Stomach (tissue), 19 donors: ENCODE measurements at places on chromosomes 6 and 20. TPM values are rescaled to one million over a fixed set of nuclear protein-coding genes. Genes with fewer than 3 reads are reported as not detected.

Gene SLC22A3
- total RNA-seq = 11.4 TPM

GRCh38 chr6:107105511-107106116 is 9.7 kb downstream of the BEND3 start:
- DNase-seq = no peak

Gene ULBP1
- total RNA-seq = not detected

GRCh38 chr20:49713753-49714712 is at the start of gene B4GALT5:
B4GALT5 (minus strand) TSS chr20:49713878; CDS start chr20:49713690, 188 bp downstream.
- DNase-seq = peak; percentile 94

- DNase-seq = no peak
These were observed 93.2 kb downstream of the HIVEP1 start for GRCh38 chr6:12105271-12105670.

GRCh38 chr20:41123631-41124030 is 13.7 kb upstream of the PLCG1 start:
- no peak for DNase-seq

DNA sequence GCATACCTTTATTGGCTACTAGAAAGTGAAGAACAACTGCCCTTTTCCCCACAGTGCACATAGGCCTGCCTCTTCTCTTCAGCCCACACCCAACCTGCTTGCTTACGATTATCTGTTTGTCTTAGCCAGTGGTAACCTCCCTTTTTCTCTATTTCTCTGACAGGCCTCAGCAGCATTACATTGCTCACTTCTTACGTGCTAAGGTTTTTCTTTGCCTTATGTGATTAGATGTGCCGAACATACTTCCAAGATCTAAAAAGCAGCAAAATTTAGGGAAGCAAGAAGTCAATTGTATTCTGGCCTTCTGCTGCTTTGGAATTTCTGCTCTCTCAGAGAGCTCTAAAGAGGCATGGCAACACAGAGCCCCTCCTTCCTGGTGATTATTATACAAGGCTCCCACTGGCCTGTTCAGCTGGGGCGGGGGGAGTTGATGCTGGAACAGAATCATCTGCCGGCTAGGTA is 7.0 kb downstream of the B4GALT5 start:
- DNase-seq = peak; percentile 75

- DNase-seq = peak; percentile 70
These were observed 12.4 kb upstream of the ZSCAN9 start for GRCh38 chr6:28212510-28213212.

DNA sequence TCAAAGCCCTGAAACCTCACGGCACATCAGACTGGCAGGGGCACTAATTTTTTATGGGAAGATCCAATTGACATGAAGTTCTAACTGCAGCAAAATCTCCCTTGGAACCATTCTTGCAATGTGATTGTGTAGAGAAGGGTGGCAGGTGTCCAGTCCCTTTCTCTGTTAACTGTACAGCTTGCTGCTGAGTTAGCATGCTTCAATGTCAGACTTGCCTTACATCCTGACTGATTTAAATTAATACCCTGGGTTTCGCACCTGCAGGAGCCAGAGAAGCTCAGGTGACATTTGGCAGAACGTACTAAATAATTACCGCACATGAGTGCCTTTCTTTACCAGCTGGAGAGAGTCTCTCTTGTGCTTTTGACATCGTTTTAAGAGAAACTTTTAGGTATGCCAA is 123.0 kb downstream of the DOK5 start:
- no peak for DNase-seq

GRCh38 chr6:37042150-37042549 is 36.7 kb downstream of the FGD2 start:
- no peak for DNase-seq

Gene CCN5
- not detected for total RNA-seq

Gene OR12D3
- not detected for total RNA-seq

- DNase-seq = no peak
These were observed 95.1 kb downstream of the LIN28B start for GRCh38 chr6:105051941-105052471.

Gene SLC2A10
- 35.0 TPM for total RNA-seq

GRCh38 chr6:38509713-38510112 is 130.0 kb downstream of the BTBD9 start:
- no peak for DNase-seq

DNA sequence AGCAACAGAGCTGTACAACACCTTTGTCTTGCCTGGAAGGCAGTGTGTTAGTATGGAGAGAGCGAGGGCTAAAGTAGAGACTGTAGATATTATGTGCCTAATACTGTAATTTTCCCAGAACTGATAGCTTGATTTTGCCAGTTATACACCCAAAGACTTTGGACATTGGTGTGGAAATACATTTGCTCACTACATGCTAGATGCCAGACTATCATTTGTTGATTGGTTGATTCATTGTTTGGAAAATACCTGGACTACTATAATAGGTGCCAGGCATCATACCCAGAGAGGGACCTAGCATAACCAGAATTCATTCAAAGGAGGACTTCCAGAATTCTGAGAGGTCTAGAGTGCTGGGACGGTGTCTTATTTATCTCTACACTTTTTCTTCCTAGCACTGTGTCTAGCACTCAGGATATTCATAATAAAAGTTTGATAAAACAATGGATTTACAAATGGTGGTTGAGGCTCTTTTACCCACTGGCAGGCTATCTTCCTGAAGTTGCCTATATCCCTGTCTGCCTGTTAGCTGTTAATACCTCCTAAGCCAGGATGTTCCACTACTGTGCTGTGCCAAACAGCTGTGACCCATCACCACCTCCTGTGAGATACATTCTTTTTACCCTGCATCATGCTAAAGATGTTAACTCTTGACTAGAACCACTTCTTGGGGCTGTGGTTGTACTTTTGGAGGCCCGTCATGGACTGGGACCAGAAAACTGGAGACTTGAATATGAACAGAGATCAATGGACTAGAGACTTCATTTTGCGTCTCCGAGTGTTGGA is 72.2 kb upstream of the FUCA2 start:
- DNase-seq = peak; percentile 73

Gene MEP1A
- total RNA-seq = 15.6 TPM

DNA sequence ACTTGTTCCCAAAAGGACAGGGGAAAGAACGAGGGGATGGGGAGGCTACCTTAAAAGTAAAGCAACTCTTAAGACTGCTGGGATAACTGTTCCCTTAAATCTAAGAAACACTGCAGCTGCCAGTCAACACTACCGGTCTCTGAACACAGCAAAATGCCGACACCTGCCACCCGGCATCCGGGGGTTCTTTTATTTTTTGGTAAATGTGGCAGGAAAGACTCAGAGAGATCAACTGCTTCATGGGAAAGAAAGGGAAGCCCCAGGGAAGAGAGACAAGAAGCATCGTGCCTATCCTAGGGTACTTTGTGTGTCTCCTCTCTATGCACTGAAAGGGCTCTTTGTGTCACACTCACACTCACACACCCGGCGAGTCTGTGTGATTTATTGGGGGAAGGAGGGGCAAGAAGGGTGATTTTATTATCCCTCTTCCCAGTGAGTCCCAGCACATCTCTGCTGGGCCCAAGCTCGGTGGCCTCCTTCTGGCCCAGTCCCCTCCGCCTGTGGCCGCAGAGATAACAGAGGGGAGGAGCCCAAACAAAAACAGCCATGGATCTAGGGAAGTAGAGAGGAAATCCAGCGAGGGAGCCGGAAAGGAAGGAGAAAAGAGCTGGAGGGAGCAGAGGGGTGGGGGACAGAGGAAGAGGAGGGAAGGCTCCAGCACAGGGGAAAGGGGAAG is 1.4 kb downstream of the FYN start:
- no peak for DNase-seq

GRCh38 chr6:104990085-104990484 is 33.2 kb downstream of the LIN28B start:
- DNase-seq = no peak

GRCh38 chr20:54152227-54153040 is 21.4 kb downstream of the CYP24A1 start:
- DNase-seq = no peak

GRCh38 chr20:1431158-1431557 is 35.5 kb downstream of the NSFL1C start:
- DNase-seq = no peak
